ENCODE measurements at places on chromosomes 6 and 20. TPM values are rescaled to one million over a fixed set of nuclear protein-coding genes. Genes with fewer than 3 reads are reported as not detected.

Gene TSPO2
- not detected for total RNA-seq

Gene ME1
- 23.4 TPM for total RNA-seq

Gene MPIG6B
- 0.39 TPM for total RNA-seq

Gene L3MBTL3
- total RNA-seq, result 3.7 TPM

Gene AVP
- not detected for total RNA-seq

Gene B4GALT5
- total RNA-seq, result 24.1 TPM

Gene BCKDHB
- total RNA-seq, result 15.6 TPM

Gene HEBP2
- 84.9 TPM for total RNA-seq

Gene DNAH8
- not detected for total RNA-seq

Gene STX11
- total RNA-seq, result 11.3 TPM

Gene SPATA2
- total RNA-seq, result 6.8 TPM

Gene TREML2
- total RNA-seq, result 0.15 TPM

Gene BNIP5
- not detected for total RNA-seq

Gene DAAM2
- 14.7 TPM for total RNA-seq

Gene GINM1
- 59.4 TPM for total RNA-seq

Gene CGA
- 5.6 TPM for total RNA-seq

Gene KIF13A
- 64.7 TPM for total RNA-seq

Gene PET117
- 9.7 TPM for total RNA-seq

Gene LTA
- total RNA-seq, result not detected

Gene BLOC1S5
- 7.8 TPM for total RNA-seq

Gene PROKR2
- total RNA-seq, result not detected

Gene THBS2
- total RNA-seq, result 74.8 TPM

Gene TRIM40
- total RNA-seq, result not detected

Gene PDYN
- not detected for total RNA-seq

Gene PACRG
- 3.2 TPM for total RNA-seq

Gene FAM83C
- total RNA-seq, result not detected

Gene DYNLT1
- 90.6 TPM for total RNA-seq

Gene SLC17A2
- not detected for total RNA-seq

Gene EIF6
- 59.7 TPM for total RNA-seq

Gene MAFB
- total RNA-seq, result 24.8 TPM

Gene PGC
- not detected for total RNA-seq

Gene IL17A
- total RNA-seq, result not detected

Gene KIAA1755
- 8.1 TPM for total RNA-seq

Gene ZSCAN9
- total RNA-seq, result 9.2 TPM

Gene SEC23B
- 24.3 TPM for total RNA-seq

Gene OPRL1
- total RNA-seq, result 0.71 TPM

Gene UBE2C
- 1.6 TPM for total RNA-seq

Gene FAM209B
- total RNA-seq, result not detected

Gene SLC26A8
- total RNA-seq, result 0.06 TPM

Gene SCGN
- 8.5 TPM for total RNA-seq

Gene TNFRSF21
- total RNA-seq, result 24.4 TPM

Measured in left cardiac atrium (tissue), 4 donors.